Stimulated activated CD8-positive, alpha-beta memory T cell treated with anti-CD3 and anti-CD28 coated beads, Interleukin-4, amount 100 ng/mL, for 4 hours (primary cell): ENCODE measurements at places on chromosomes 4 and X.

DNA sequence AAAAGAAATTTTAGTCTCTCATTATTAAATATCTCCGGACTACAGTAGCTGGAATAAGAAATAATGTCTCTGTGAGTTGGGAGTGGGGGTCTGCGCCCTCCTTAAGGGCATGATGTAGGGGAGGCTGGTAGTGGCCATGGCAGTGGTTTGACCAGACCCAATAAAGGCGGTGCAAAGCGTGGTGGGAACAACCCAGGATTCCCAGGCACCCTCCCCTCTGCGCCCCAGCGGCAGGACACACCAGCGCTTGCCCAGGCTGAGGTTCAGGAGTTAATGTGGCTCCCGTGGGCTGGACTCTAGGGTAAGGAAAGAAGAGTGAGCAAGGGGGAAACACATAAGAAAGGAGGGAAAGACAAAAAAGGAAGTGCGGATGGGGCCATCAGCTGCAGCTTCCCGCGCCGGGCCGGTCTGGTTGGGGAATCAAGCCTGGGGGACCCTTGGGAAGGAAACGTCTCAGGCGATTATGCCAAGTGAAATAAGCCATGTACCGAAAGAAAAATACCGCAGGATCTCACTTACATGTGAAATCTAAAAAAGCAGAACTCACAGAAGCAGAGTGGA lies 157.5 kb upstream of the SMIM31 start:
- no peak for DNase-seq

DNA sequence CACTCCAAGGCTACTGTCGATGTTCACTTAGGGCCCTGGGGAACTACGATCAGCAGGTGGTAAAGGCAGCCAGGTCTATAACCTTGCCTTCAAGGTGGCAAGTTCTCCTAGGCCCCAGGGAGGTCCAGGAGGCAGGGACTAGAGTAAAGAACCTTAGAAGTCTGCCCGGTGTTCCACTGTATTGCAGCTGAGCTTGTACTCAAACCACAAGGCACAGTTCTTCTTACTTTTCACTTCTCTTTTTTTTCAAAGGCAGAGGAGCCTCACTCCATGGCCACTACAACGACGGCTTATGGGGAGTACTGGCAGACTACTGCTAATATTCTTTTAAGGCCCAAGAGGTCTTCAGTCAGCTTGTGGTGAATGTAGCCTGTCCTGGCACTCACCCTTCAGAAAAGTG lies 78.8 kb upstream of the GPR174 start:
- no peak for DNase-seq

GRCh38 chrX:94051926-94052325 lies 377.9 kb downstream of the FAM133A start:
- no peak for DNase-seq

DNA sequence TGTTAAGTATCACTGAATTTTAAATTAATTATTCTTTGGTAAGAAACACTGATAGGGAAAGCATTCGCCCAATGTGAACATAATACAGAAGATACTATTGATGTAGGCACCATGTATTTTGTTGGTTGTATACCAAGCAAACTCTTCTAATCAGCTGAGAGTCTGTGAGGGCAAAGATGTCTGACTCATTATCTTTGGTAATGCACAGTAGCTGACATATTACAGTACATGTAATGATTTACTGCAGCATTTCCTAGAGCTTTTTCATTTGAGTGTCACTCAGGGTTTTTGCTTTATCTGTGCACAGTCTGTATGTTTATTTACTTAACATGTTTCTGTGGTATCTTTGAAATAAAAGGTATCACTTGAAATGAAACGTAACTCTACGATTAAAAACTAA lies 49.2 kb downstream of the CENPVL3 start:
- no peak for DNase-seq

DNA sequence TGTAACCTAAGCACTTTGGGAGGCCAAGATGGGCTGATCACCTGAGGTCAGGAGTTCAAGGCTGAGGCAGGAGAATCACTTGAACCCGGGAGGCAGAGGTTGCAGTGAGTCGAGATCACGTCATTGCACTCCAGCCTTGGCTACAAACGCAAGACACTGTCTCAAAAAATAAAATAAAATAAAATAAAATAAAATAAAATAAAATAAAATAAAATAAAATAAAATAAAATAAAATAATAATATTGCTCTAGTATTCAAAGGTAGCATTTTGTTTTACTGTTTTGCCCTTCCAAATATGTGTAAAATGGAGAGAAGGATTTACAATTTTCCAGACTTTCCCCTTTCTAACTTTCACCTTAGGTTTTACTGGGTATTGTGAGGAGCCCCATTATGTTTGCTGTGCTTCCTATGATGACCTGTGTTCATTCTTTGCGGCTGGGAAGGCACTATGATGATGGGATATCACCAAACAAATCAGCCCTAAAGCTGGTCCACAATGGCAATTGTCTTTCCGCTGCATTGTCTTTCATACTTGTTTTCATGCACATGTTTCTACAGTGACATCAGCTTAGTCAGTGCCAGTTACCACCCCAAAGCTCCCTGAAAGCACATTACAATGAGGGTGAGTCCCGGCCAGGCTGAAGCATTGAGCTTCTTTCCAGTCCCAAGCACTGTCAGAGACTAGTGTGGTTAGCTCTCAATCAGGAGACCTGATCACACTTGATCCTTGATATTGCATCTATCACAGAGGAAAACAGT lies 50.8 kb downstream of the DTHD1 start:
- no peak for DNase-seq

GRCh38 chr4:72767618-72768302 lies 198.7 kb upstream of the ADAMTS3 start:
- no peak for DNase-seq

GRCh38 chr4:76762137-76763130 lies 135.5 kb downstream of the SOWAHB start:
- DNase-seq = no peak

- no peak for DNase-seq
Observed at GRCh38 chrX:122133478-122133877, 1050.6 kb upstream of the GRIA3 start.

GRCh38 chrX:102959471-102959870 lies 22.4 kb downstream of the RAB40AL start:
- no peak for DNase-seq

- DNase-seq = no peak
Observed at GRCh38 chr4:91345632-91346031, 958.1 kb upstream of the GRID2 start.

DNA sequence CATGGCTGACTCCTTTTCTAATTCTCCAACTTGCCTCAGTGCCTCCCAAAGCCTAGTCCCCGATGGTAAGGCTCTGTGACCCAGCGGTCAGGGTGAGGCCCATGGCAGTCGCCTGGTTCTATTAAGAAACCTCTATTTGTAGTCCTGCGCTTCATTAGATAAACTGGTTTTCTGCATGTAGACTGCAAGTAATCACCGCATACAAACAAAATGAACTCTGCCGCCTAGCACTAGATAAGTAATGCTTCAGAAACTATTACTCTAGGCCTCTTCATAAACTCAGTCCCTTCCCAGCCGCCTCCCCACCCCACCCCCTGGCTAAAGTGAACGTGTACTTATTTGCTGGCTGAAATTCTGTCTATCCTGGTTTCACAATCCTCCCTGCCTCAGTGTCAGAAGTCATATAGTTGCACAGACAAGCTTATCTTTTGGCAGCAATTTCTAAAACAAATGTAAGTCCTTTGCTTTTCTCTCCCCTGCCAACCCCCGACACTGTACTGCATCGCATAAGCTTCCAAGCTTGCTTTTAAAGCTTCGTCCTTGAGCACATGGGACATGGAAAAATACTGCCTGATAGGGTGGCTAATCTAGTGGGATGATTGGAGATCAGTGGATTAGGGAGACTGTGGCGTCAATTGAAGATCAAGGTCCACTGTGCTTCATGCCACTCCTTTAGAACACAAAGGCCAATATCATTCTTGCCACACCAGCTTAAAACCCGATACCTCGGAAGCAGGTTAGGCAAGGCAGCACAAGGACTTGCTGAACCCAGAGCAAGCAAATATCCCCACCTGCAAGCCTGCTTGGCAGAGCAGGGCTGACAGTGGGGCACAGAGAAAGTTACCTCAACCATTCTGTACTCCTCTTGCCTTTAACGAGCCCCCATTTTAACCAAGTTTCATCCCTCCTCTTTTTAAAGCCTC lies 125.8 kb downstream of the IRF2 start:
- no peak for DNase-seq

- no peak for DNase-seq
Observed at GRCh38 chrX:56853436-56853835, 124.4 kb downstream of the NBDY start.

DNA sequence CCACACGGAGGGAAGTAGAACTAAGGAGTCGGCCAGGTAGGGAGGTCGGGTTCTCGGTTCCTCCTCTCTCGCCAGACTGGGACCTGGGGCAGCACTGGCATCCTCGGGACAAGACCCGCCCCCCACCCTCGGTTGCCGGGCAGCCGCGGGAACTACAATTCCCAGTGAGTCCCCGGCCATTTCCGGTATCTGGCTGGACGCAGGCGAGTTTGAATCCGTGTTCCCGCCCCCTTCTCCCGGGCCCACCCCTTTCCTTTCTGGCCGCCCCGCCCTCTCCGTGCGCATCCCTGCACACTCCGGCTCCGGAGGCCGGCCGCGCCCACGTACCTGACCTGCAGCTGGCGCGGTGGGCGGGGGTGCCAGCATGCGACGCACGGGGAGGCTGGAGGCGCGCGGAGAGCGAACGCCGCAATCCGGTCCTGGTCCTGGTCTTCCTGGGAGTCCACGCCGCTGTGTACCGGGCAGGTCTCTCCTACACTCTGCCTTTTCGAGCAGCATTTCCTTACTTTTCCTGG lies 10.2 kb upstream of the DLG3 start:
- peak; percentile 37 for DNase-seq

- no peak for DNase-seq
Observed at GRCh38 chrX:134721766-134722532, 63.7 kb upstream of the PLAC1 start.

DNA sequence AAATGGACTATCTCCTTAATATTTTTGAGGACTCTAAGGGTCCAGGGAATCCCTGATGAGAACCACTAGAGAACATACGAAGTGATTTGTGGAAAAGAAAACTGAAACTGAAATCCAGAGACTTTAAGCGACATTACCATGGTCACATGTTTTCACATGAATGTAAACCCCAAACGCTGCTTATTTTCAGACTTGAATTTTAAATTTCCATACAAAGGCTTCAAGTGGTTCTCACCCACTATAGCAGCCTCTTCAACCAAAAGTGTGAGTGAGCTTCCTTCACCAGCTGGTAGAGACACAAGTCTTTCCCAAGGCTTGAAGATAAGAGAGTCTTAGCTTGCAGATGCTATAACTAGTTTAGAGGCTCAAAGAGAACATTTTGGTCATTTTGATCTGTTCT lies 232.7 kb downstream of the MGST2 start:
- no peak for DNase-seq

GRCh38 chrX:117995378-117995777 lies 121.2 kb downstream of the KLHL13 start:
- no peak for DNase-seq

DNA sequence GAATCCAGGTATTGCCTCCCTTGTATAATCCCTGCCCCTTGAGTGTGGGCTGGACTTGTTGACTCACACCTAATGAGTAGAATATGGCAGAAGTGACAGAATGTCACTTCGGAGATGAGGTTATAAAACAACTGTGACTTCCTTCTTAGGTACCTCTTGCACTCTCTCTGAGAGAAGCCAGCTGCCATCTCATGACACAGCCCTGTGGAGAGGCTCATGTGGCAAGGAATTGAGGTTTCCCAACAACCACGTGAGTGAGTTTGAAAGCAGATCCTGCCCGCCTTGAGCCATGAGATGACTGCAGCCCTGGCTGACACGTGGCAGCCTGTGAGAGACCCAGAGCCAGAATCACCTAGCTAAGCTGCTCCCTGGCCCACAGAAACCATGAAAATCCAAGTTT lies 13.5 kb downstream of the ASB11 start:
- DNase-seq = no peak

GRCh38 chrX:129984111-129984958 lies 1.9 kb downstream of the BCORL1 start:
- no peak for DNase-seq

DNA sequence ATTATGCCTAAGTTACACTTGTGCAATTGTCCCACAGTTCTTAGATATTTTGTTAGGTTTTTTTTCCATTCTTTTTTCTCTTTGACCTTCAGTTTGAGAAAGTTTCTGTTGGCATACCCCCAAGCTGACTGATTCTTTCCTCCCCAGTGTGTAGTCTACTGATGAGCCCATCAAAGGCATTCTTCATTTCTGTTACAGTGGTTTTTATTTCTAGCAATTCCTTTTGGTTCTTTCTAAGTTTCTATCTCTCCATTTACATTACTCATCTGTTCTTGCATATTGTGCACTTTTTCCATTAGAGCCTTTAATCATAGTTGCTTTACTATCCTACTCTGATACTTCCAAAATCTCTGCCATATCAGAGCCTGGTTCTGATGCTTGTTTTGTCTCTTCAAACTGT lies 31.9 kb downstream of the CASP6 start:
- DNase-seq = no peak

- no peak for DNase-seq
Observed at GRCh38 chr4:110808351-110808878, 185.5 kb upstream of the PITX2 start.

- DNase-seq = no peak
Observed at GRCh38 chrX:56233682-56234081, 1.5 kb downstream of the KLF8 start.

GRCh38 chr4:53962516-53963225 lies 101.7 kb downstream of the CHIC2 start:
- DNase-seq = no peak

DNA sequence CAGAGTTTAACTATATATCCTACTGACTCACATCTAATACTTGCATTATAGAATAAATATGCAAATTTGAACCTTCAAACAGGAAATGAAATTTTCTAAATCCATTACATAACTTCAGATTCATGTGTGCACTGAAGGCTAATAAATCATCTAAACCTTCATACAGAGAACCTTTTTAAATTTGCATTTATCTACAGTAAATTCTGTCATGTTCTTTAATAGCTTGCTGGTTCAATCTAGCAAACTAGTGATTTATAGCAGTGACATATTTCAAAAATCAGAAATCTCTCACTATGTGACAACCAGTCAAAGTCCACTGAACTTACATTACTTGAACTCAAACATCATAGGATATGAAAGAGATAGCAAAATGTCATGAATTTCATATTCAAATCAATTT lies 65.1 kb downstream of the LRBA start:
- no peak for DNase-seq

DNA sequence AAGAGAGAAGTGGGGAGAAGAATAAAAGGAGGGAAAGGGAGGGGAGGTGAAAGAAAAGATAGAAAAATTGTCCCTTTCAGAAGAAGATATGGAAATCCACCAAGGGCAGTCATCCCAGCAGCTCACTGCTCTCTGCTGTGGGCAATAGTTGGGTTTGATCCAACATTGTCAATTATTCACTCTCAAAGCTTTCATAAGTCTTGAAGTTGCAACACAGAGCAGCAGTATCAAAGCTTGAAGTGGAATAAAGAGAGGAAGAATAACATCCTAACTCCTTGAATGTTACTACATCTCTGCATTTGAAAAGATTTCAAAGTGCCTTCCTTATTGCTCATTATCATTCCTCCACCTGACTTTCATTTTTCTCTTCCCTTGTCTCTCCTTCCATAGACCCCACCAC lies 62.3 kb upstream of the HHIP start:
- no peak for DNase-seq
